ENCODE measurements at places on chromosomes 6 and 20. TPM values are rescaled to one million over a fixed set of nuclear protein-coding genes. Genes with fewer than 3 reads are reported as not detected.
A peak's percentile ranks its signal among the peaks of the same experiment; 100 is the strongest.

GRCh38 chr6:14838133-14838583, 407.7 kb upstream of the JARID2 start:
- no peak for DNase-seq

GRCh38 chr6:84811351-84811750, 47.0 kb upstream of the TBX18 start:
- no peak for DNase-seq

DNA sequence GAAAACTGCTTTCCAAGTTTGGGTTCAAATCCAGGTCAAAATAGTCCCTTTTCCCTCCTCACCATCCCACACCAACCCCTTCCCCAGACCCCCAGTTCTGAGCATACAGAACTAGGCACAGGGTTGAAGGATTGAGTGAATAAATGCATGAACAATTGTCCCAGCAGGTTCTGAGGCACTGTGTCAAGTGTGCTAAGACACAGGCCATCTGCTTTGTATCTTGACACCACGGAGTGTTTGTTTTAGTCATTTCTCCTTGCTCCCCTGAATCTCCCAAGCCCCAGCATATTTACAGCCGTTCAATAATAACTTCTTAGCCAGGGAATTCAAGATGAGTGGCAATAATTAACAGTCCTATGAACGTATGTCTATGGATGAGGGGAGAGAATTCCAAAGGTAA, 102.8 kb upstream of the JARID2 start:
- DNase-seq, result no peak

DNA sequence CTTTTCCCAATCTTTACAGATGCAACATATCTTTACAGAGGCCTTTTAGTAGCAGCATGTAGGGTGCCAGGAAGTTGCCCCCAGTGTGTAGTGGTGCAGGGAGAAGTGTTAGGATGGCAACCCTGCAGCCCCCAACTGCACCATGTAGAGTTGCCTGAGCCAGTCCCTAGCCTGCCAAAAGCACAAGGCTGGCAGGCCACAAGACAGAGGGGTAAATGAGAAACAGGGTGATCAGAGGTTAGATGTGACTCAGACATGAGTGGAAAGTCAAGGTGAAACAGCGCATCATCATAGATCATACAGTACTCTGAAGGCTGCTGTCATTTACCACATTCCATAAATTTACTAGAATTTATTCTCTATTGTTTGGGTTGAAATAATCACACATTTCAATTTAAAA, 467.5 kb downstream of the PRKN start:
- DNase-seq, result no peak

Gene BPIFB6
- not detected for polyA plus RNA-seq

Gene PAK5
- not detected for polyA plus RNA-seq

Gene SASH1
- 11.6 TPM for polyA plus RNA-seq

GRCh38 chr6:51814418-51814817, 273.0 kb downstream of the PKHD1 start:
- no peak for DNase-seq

GRCh38 chr6:1901556-1901955, 291.8 kb downstream of the FOXC1 start:
- peak; percentile 88 for DNase-seq

DNA sequence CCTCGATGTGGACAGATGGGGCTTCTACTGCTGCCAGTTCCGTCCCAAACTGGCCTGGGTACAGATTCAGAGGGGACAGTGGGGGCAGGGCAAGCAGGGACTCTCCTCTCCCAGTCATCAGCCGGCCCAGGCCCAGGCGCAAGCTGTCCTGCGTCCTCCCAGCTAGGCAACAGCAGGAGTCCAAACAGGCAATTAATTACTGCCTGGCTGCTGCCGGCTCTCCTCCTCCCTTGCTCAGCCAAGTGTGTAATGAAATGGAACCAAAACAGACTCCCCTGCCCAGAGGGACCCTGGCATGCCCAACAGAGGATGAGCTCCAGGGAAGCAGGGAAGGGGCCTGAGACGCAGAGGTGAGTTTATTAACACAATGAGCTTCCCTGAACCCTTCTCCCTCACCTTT, 17.8 kb upstream of the SLC32A1 start:
- no peak for DNase-seq

Gene SGK1
- 255 TPM for polyA plus RNA-seq

GRCh38 chr20:25064561-25065071, 6.7 kb upstream of the ACSS1 start:
- DNase-seq, result no peak

DNA sequence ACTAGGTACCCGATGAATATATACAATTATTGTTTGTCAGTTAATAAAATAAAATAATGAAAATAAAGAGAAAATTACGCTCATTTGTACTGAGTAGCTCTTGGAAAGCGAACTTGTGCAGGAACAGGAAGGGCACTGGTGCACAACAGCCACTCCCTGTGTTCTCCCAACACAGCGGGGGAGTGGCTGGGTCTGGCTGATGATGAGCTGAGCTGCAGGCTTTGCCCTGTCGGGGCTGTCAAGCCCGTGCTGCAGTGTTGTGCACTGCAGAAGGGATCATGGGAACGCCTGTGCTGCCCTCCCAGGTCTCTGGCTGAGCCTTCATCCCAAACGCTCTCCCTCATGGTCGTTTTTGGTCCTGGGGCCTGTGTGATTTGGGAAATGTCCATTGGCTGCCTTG, 131.7 kb upstream of the MAP3K4 start:
- DNase-seq, result no peak

DNA sequence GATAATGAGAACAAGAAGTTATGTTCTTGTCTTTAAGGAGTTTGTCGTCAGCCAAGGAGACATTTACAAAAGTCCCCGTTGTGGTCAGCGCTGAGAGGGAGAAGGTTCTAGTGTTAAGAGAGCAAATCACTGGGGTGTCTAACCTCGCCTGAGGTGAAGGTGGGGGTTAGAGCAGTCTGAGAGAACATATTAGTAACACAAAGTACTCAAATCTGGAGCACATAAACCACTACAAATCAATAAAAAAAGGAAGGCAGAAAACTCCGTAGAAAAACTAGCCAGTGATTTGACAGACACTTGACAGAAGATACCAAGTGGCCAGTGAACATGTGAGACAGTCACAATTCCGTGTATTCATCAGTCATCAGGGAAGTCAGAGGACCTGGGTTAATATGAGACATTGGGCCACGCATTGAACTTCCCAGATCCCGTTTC, 45.4 kb downstream of the CDS2 start:
- no peak for DNase-seq

DNA sequence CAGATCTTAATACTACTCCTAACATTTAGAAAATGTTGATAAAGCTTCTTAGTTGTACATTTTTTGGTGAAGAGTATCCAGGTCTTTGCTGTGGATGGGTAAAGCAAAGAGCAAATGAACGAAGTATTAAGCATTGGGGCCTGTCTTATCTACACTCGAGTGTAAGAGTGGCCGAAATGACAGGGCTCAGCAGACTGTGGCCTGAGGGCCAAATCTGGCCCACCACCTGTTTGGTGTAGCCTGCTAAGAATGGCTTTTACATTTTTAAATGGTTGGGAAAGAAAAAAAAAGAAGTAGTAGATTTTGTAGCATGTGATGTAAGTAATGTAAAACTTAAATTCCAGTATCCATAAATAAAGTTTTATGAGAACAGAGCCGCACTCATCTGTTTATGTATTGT, 19.4 kb upstream of the MAPK13 start:
- DNase-seq, result no peak

GRCh38 chr6:18102783-18103509, 19.5 kb downstream of the NHLRC1 start:
- no peak for DNase-seq

DNA sequence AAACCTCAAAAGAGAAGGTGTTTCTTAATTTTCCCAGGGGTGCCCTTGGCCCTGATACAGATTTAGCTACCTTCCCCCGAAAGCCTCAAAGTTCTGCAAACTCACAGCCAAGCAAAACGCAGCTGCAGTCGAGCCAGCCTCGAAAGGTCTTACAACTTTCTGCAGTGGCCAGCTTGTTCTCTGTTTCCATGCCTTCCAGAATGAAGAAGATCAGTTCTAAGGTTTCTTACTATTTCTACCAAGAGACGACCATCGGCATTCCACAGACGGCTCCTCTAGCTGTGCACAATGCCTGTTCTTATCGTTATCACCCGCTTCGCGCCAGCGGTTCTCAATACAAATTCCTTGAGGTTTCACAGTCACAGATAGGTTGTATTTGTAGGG, 28.5 kb upstream of the CCR6 start:
- no peak for DNase-seq

Gene FAM135A
- 1.6 TPM for polyA plus RNA-seq

DNA sequence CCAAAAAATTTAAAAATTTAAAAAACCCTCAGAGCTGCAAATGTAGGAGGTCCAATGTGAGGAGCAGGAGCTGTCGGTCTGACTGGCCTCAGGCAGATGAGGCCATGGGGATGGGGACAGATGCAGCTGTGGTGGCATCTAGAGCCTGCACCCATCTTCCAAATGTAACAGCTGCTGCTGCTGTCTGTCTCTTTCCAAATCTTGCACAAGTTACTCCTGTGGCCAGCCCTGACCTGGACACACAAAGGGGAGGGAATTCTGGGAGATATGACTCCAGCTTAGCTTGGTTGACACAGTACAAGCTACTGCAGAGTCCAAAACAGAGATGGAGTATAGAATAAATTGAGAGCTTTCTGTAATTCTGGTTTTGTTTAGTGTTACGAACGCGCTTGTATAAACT, 115.2 kb downstream of the PRND start:
- DNase-seq, result no peak

Gene RBPJL
- not detected for polyA plus RNA-seq

DNA sequence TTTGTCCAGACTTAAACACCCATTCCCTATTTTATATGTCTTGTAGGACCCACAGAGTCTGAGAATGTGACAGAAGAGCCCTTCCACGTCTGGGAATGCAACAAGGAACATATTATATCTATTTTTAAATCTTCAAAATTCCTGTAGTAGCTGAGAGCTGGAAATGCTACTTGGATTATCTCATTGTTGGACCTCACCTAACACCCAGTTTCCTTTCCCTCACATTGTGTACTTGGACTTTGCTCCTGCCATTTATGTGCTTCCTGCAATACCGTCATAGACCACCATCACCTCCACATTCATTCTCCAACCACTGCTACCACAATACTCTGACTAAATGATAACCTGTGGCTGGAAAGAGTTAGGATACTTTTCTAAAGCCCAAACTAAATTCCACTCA, 335.4 kb downstream of the COL12A1 start:
- no peak for DNase-seq

GRCh38 chr6:72649032-72649984, 27.4 kb downstream of the KCNQ5 start:
- peak; percentile 83 for DNase-seq

GRCh38 chr6:28209753-28210535, 15.1 kb upstream of the ZSCAN9 start:
- DNase-seq, result no peak

- peak; percentile 29 for DNase-seq
Measured at GRCh38 chr6:27213544-27214125, 33.9 kb upstream of the PRSS16 start.

DNA sequence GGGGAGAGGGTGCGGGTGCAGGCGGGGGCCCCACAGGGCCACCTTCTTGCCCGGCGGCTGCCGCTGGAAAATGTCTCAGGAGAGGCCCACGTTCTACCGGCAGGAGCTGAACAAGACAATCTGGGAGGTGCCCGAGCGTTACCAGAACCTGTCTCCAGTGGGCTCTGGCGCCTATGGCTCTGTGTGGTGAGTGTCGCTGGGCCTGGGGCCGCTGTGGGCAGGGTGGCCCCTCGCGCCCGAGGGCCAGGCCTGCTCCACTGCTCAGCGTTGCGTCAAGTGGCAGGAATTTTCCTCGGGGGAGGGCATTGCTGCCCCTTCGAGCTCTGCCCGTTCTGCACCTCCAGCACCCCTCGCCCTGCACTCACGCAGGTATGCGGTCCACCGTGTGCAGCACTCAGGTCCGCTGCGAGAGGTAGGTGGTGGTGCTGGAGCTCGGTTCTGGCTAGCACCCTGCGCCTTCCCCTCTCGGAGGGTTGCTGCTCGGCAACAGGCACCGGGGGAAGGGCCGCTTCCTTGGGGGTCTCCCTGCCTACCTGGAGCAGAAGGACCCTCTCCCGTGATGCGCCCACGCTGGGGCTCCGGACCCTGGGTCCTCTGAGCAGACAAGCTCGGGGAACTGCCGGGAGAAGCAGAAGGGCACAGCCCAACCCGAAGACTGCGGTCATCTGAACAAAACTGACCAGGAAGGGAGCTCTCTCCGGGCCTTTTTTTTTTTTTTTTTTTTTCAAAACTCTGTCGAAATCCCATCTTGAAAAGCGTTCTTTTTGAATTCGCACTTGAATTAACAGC, 674 bp downstream of the MAPK14 start:
- DNase-seq, result peak; percentile 12

Gene TMEM244
- polyA plus RNA-seq, result 0.21 TPM

DNA sequence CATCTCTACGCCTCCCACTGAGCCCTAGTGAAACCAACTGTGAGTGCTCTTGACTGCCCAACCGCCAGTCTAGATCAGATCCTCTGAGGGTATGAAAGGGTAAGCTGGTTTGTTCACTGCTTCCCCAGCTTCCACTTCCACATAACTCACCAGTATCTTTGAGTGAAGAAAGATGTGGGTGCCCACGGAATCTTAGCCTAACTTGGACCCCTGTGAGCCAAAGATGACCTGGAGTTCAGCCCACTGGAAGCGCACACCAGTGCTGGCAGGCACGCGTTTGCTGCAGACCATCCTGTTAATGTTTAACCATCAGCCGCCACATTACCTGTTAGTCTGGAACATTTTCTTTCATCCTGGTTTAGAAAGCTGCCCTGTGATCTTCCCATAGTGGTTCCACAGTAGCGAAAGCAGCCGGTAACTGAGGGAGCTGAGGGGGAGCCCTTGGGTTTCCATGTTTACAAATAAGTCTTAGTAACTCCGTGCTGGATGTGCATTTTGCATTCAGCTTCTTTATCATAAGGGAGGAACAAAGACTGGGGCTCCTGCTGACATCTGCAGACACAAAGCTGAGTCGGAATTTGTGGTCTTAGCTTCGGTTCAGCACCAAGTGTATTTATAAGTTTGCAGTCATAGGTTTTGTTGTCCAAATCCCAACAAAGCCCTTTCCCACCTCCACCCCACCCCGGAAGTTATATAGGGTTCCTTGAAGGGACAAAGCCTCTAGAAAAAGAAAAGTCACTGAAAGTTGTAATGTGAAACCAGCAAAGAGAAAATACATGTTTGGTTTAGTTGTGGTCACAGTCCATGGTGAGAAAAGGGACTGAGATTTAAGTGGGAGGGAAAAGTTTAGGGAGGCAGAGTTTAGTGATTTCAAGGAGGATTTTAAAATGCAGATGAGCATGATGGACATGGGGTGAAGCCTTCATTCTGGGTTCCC, 71.0 kb downstream of the SSR1 start:
- DNase-seq, result peak; percentile 48

GRCh38 chr6:865846-866245, 172.9 kb upstream of the EXOC2 start:
- no peak for DNase-seq

DNA sequence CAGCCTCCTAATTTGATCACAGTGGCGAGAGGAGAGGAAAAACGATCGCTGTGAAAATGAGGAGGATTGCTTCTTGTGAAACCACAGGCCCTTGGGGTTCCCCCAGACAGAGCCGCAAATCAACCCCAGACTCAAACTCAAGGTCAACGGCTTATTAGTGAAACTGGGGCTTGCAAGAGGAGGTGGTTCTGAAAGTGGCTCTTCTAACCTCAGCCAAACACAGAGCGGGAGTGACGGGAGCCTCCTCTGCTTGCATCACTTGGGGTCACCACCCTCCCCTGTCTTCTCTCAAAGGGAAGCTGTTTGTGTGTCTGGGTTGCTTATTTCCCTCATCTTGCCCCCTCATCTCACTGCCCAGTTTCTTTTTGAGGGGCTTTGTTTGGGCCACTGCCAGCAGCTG, 28.7 kb downstream of the SAYSD1 start:
- no peak for DNase-seq
